ENCODE measurements at places on chromosomes 11 and 22.

- DNase-seq = no peak
Measured at GRCh38 chr11:68106165-68106940, 14.8 kb downstream of the CHKA start.

DNA sequence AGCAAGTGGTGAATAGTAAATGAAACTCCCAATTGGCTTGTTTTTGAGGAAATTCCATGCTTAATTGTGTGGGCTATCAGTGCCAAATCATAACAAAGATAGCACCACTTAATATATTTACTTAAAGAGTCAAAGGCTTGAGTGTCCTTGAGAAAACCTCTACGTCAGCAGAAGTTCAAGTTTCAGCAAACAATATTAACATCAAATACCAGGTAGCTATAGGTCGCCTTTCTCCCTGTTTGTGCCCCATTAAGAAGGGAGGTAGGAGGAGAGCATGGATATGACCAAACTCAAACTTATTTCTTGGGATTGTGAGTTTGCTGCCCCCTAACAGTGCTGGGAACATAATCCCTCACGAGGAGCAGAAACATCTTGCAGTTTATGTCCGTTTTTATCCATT lies 105.6 kb upstream of the SYN3 start:
- DNase-seq = no peak

- DNase-seq = no peak
Measured at GRCh38 chr11:11491589-11491988, 130.2 kb downstream of the GALNT18 start.

- no peak for DNase-seq
Measured at GRCh38 chr11:1078191-1078601, 3.5 kb downstream of the MUC2 start.

DNA sequence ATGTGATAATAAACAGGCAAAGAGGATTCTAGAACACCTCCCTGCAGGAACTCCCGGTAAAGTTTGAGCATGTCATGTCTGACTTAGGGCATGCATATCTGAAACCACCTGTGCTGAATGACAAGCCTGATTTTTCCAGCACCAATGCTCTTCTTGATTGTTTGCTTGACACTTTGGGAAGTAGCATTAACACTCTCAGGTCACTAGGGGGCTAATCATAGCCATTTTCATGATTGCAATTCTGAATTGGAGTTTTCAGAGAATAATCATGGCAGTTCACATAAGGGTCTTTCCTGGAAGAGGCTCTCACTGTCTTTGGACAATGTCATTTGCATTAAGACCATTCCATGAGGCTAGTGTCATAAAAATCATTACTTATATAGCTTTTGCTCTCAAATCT lies 234.4 kb upstream of the MTNR1B start:
- DNase-seq = no peak

- DNase-seq = no peak
Measured at GRCh38 chr11:114288136-114288535, 8.1 kb upstream of the NNMT start.

- no peak for DNase-seq
Measured at GRCh38 chr22:22934543-22935055, 47.0 kb downstream of the IGLL5 start.

DNA sequence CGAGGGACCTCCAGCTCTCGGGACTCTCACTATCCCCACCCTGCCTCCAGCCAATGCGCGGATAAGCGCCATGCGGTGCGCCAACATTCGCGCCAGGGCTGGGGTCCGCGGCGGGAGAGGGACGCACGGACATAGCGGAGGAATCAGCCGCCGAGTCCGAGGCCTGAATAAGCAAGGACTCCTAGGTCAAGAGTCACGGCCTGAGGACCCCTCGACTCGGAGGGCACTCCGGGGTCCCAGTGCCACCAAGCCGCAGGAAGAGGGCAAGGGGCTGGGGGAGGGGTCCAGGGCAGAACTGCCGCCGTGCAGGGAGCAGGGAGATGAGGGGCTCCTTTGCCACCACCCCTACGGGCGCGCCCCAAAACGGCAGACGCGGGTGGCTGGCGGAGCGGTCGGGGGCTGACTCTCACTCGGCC lies 552 bp downstream of the DSCAML1 start:
- DNase-seq = no peak

DNA sequence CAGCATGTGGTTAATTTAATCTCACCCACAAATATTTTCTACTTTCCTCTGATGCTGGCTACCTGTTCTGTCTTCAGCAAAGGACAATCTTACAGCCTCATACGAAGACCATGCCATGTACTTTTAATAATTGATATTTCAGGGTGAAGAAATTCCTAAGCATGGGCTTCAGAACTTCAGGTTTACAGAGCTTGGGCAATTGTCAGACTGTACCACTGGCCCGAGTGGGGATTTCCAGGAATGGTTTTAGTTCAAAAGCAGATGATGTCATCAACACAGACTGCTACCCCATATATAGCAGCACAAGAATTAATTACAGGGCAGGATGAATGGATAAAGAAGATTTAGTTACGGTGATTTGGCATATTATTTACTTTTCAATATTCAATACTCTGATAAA lies 171.8 kb downstream of the ETS1 start:
- no peak for DNase-seq

GRCh38 chr11:92931746-92932422 lies 37.6 kb upstream of the MTNR1B start:
- DNase-seq = no peak

DNA sequence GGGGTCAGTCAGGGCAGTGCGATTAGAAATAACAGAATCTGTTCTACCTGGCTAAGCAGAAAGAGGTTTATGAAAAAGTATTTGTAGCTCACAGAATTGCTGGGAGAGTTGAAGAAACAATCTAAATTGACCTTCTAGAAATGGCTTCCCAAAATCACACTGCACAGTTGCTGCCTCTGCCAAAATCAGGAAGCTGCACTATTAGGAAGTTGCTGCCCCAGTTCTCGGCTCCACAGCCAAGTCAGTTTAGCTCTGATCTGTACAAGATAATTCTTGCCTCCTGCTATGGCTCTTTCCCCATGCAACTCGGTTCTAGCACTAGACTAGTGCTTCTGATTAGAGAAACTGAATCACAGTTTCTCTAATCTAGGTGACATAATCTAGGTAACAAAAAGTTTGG lies 16.0 kb upstream of the CCDC90B start:
- no peak for DNase-seq

GRCh38 chr11:6476571-6476970 lies 2.8 kb upstream of the TRIM3 start:
- DNase-seq = no peak

- no peak for DNase-seq
Measured at GRCh38 chr11:86116386-86116726, 47.5 kb upstream of the PICALM start.

- DNase-seq = no peak
Measured at GRCh38 chr11:78795621-78796261, 221.1 kb upstream of the NARS2 start.

- no peak for DNase-seq
Measured at GRCh38 chr22:35971456-35972119, 57.0 kb downstream of the RBFOX2 start.
